ENCODE measurements at places on chromosomes 13 and 19.

DNA sequence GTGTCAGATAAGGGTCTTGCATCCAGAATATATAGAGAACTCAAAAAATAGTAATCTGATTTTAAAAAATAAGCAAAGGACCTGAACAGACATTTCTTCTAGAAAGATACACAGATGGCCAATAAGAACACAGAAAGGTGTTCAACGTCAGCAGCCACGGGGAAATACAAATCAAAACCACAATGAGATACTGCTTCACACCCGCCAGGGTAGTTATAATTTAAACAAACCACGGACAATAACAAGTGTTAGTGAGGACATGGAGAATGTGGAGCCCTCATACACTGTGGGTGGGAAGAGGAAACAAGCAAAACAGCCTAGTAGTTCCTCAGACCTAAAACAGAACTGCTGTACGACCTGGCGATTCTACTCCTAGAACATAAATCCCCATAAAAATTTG lies 26.7 kb upstream of the NAPA start:
- DNase-seq: no peak

DNA sequence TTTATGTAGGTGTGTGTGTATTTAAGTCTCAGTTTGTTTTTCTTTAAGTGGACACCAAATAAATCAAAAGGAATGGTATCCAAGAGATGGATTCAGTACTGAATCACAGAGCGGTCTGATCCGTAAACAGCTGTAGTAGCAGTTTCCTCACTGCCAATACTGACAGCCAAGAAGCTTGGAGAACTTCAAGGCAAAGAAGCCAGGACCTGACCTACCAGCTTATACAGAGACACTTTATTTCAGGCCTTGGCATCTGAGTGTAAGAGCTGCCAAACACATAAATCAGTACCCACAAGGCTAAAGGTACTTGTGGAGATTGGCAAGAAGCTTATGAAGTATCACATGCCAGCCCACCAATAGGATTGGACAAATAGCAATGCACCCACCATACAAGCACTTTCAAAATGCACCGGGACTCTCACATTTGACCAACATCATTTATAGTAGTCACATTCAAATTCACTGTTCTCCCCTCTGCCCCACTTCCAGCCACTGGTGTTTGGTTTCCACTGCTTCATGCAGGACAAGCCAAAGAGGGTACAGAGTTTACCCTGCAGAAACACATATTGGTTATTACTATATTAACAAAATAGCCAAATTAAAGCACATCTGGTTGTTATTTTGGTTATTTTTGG lies 357.9 kb downstream of the KLF12 start:
- DNase-seq: no peak

DNA sequence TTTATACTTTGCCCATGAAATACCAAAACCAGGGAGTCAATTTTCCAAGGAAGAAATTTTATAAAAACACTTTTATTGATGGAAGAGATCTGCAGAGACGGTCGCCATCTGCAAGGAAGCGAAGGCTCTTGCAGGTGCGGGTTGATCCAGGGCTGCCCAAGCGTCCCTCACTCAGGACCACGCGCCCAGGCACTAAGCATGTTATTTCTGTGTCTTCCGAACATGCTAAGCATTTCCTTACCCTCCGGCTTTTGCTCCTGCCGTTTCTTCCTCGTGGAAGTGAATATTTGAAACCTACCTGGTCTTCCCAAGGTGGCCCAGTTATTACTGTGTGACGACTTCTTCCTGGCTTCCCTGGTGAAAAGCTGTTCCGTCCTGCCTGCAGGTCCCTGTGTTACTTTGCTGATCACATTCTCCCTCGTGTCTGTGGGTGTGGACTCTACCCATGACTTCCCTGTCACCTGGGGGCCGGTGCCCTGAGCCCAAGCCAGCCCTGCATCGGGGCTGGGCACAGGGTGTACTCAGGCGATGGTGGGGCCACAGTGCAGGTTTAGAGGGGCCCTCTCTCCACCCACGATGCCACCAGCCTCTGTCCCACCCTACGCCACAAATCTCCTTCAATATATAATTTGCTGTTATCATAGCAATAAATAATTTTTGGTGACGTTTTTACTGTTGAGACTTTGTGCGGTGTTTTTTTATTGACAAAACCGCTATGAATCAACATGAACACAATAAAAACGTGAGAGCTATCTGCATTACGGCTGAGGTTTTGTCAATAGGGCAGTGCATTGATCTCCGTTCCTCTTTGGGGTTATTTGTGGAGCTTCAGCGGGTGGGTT lies 119.4 kb downstream of the URI1 start:
- no peak for DNase-seq

- no peak for DNase-seq
Observed at GRCh38 chr13:18948664-18949488, 232.7 kb downstream of the TUBA3C start.

- DNase-seq: no peak
Observed at GRCh38 chr19:45762870-45763631, 6.0 kb downstream of the SIX5 start.

All from RPMI8226 (cell line).